ENCODE measurements at places on chromosomes 1 and 21.

DNA sequence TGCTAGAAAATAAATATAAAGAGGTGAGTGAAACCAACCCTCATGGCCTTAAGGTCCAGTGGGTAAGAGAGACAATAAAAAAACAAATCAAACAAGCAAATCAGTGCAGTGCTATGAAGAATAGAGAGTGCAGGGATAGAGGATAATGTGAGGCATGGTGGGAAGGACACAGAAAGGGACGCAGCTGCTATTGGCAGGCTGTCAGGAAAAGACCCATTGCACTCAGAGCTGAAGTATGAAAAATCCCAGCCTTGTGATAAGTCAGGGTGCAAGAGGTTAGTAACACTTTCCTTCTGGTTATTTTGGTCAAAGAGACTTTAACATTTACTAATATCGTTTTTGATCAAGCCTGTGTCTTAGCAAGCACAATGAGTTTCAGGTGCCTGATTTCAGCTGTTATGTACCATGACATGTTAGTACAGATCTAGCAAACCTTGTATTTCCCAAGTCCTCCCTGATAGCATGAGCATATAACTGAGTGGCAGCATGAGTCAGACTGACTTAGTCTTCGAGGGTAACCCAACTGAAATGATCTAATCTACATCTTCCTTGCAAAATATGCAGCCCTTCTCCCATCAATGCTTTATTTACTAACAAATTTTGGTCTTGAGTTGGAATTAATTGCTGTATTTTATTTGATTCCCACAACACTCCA, 31.7 kb downstream of the CHML start:
- DNase-seq = no peak

DNA sequence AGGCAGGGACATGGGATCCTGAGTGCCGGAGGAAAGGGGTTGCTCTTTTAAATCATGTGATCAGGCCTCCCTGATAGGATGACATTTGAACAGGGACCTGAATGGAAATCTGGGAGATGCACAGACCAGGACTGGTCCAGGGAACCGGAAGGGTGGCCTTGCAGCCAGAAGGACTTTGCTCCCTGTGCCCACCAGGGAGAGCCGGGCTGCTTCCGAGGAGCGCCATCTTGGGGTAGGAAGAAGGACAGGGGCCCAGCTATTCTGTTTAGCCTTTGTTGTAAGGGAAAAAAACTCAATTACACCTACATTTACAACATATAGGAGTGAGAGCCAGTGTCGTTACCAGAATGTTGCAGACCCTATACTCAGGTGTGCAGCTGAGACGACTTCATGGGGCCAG, 5.5 kb downstream of the KLHDC7A start:
- DNase-seq = no peak

GRCh38 chr1:31778763-31779488, 14.8 kb upstream of the ADGRB2 start:
- no peak for DNase-seq

GRCh38 chr1:12435639-12436344, 182.2 kb downstream of the DHRS3 start:
- no peak for DNase-seq

DNA sequence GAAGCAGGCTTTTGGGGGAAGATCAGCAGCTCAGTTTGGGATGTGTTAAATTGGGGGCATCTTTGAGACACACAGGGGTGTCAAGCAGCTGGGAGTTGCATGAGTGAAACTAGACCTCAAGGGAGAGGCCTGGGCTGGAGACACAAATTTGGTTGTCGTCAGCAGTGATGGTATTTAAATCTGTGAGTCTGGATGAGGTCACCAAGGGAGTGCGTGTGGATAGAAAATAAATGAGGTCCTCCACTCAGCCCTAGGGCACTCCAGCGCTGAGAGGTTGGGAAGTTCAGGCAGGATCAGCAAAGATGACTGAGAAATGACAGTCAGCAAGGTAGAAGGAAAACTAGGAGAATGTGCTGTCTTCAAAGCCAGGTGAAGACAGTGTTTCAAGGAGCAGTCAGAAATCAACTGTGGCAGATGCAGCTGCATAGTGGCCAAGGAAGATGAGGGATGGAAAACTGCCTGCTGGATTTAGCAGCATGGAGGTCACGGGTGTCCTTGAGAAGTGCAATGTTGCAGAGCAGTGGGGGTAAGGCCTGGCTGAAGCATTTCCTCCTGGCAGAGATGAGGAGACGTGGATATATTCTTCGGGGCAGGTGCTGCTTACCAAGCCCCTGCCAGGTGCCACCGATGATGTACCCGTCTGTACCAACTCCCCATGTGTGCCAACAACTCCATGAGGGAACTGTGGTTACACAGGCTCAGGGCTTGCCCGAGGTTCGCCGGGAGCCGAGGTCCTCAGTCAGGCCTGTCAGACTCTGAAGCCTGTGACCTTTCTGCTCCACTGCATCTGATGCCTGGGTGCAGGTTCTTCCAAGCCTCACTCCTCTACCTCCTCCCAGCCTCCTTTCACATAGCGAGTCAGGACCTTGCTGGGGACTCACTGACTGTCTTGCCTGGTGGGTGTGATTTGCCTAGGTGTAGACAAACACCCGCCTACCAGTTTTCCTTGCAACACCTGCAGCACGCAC, 11.3 kb downstream of the MAP7D1 start:
- no peak for DNase-seq

GRCh38 chr1:201883786-201884185, 4.9 kb upstream of the SHISA4 start:
- no peak for DNase-seq
